ENCODE measurements at places on chromosomes 2 and 18.

GRCh38 chr18:74420926-74421325 is 36.2 kb downstream of the DIPK1C start:
- DNase-seq: no peak

GRCh38 chr18:58579561-58580047 is 49.3 kb downstream of the ALPK2 start:
- DNase-seq: no peak

GRCh38 chr18:55064760-55065159 is 105.5 kb upstream of the CCDC68 start:
- DNase-seq: no peak

GRCh38 chr2:235762832-235763598 is 269.2 kb downstream of the AGAP1 start:
- DNase-seq: peak; percentile 22

GRCh38 chr2:42971381-42971780 is 179.0 kb upstream of the HAAO start:
- DNase-seq: no peak

- DNase-seq: no peak
These were observed 17.9 kb upstream of the RGPD8 start for GRCh38 chr2:112451317-112451716.

- peak; percentile 94 for DNase-seq
These were observed 148.0 kb downstream of the SMAD7 start for GRCh38 chr18:48802543-48803290.

- no peak for DNase-seq
These were observed 78.2 kb downstream of the TCF4 start for GRCh38 chr18:55509631-55510324.

DNA sequence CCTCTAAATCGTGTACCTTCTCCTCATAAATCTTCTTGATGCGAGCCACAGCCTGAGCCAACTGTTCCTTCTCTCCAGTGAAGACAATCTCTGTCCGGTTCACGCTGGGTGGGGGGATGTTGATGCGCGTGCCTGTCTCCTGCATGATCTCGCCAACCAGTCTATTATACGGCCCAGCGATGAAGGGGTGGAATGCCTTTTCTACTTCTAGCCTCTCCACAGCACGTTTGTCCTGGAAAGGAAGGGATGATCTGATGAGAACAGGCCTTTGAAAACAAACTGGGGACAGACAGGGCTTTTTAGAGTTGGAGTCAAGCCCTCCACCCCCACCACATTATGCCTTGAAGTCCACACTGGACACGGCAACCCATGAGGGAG is 59.3 kb downstream of the HDLBP start:
- no peak for DNase-seq

GRCh38 chr18:79877163-79878091 is 74.0 kb downstream of the SLC66A2 start:
- DNase-seq: peak; percentile 63

DNA sequence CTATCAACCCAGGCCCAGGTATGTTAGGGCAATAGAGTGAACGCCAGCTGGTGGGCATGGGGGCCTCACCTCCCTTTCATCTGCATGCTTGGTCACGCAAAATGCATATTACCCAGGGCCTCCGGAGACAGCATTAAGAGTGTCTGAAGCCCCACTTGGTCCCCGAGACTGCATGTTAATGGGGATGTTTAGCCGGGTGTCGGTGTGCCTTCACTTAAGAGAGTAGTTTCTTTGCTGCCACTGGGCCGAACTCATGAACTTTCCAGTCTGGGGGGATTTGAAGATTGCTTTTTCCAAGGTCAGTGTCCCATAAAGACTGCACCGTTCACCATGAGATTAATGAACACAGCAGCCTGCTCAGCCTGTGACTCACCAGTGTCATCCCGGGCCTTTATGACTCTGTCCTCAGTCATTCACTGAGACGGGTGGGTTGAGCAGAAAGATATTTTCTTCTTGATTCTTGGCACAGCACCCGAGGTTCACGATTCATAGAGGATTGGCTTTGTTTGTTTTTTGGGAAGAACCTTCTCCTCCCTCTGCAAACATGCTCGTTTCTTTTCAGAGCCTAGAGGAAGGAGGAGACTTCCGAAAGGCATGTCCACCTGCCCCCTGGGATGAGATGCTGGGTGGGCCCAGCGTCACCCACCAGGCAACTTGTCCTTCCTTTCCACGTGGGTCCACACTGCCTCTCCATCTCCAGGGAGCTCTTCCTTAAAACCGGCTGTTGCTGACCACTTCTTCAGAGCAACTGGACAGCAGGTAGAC is 199.1 kb downstream of the GLI2 start:
- DNase-seq: no peak

- no peak for DNase-seq
These were observed 58.1 kb downstream of the ST3GAL5 start for GRCh38 chr2:85830645-85831044.

DNA sequence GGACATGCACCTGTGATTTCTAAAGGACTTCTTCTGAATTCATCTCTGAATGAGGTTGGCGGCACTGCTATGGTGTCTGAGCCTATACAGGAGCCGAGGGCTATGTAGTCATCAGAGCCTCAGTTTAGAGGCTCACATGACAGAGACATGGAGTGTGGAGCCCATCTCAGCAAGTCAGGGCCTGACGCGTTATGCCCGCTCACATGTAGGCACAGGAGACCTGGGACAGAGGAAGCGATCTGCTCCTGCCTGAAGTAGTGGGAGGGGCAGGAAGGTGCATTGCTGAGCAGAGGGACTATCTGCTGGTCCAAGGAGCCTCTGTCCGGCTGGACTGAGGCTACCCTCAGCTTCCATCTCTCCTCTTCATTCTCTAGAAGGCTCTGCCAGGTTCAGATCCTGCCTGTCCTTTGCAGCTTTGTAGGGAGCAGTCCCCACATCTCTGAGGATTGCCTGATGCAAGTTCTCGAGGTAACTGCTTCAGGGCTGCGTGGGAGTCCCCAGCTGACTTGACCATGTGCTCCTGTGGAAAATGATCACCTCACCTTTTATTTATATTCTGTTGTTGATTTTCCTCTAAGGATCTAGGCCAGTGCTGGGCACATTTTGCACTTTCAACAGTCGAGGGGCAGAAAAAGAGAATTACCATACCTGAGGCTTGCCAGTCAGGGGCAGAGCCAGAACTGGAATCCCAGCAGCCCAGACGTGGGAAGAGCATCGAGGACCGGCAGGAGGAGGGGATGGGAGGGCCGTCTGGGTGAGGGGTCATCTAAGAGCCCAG is 16.6 kb downstream of the KLHL29 start:
- DNase-seq: no peak

GRCh38 chr18:3667255-3668137 is 217.5 kb downstream of the TGIF1 start:
- DNase-seq: peak; percentile 13

DNA sequence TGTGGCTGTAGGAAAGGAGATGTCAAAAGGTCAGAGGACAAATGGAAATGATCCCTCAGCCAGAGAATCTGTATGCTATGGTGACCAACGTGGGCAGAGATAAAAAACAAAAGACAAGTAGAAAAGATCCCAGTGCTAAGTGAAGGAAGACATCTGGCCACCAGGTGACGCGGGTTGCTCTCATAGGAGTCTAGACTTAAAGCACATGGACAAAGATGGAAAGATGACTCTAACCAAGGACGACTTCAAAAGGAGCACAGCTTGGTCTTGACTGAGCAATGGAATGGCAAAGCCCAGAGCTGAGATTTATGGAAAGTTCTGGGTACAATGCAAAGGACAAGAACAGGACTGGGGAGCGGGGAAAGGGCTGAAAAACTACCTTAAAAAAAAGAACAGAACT is 96.8 kb downstream of the CLIP4 start:
- DNase-seq: peak; percentile 63

DNA sequence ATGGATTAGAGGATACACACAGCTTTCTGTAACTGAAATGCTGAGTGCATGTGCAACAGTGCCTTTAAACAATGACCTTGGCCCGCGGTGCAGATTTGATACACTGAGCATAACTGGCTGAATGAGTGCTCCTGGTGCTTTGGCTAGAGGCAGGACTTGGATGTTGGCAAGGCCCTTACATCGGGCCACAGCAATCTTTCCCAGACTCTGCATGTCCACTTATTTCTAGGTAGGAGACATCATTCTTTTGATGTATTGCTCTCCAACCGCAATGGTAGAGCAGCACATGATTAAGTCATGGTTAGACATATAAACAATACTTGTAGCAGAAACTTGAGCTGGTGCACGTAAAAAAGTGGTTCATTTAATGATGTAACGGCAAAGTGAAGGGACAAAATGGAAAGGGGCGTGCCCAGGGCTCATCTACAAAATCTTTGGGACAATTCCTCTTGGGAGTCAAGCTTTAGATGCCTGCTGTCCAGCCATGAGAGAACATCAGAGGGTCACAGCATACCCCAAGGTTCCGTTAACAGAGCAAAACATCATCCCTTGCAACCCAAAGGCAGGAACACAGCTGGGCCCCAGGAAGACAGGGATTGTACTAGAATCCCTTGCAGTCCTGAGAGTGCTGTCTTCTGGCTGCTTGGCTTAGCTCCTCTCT is 43.4 kb downstream of the RAB31 start:
- peak; percentile 29 for DNase-seq

- DNase-seq: no peak
These were observed 73.9 kb upstream of the MC2R start for GRCh38 chr18:13989199-13989598.

GRCh38 chr18:64876833-64877232 is 727.9 kb upstream of the LINC00305 start:
- DNase-seq: no peak

DNA sequence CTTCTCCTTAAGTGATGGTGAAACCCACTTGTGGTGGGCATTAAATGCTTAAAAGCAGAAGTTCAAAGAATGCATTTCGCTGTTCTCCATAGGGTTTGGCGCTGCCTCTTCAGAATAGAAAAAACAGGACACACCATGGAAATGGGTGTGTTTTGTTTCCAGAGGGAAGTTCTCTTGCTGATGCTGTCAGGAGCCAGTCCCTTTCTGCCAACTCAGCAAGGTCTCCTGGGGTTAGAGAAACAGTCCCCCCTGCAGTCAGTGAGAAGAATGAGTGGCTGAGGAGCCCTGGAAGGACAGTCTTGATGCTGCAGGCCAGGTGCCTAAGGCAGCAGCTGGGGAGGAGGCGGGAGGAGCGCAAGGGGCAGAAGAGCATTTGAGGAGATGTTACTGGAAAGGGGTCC is 37.8 kb upstream of the ASAP2 start:
- DNase-seq: peak; percentile 68

DNA sequence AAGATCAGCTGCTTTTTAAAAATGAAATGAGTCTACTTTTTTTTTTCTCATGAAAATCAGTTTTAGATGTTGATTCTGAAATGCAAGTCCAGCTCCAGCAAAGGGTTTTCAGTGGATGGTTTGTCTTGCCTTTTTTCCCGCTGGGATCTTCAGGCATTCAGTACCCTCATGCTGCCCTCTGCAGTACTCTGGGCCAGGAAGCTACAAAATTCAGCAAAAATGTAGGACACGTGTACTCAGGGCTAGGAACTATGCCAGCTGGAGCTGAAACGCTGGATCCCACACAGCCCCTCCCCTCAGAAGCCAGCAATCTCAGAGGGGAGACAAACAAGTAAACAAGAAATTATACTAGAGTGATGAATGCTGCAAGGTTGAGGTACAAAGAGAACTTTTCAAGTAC is 97.3 kb downstream of the MMADHC start:
- no peak for DNase-seq

DNA sequence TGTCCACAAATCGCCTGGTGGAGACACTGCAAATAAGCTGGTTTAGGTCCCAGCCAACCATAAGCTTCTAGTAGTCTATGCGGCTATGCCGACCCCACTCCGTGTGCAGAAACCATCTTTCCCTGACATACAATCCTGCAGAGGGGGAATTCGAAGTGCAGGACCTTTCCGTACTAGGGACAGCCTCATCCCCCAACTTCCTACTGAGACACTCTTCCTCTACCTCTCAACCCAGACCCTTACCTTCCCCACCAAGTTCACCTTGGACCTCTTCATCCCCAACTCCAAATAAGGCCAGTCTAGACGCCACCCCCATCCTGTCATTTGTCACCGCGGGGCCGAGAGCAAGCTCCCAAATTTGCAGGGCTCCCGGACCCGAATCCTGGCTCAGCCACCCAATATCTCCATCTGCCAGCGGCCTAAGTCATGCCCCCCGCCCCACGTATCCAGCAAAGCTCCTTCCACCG is 496 bp downstream of the SUCLG1 start:
- no peak for DNase-seq

DNA sequence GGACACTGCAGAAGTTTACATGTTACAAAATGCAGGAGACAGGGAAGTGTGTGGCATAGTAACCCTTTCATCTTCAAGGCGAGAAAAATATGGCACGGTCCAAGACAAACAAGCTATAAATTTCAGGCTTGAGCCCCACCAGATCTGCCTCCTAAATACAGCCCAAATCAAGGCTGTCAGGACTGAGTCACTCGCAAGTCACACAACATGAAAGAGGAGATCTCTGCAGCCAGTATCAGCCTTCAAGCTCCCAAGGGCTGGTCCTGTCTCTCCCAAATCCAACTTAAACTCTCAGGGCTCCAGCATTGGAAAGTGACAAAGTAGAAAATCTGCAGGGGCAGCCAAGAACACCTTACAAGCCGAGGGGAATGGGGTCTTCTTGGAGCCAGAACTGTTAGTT is 106.3 kb upstream of the GATA6 start:
- DNase-seq: no peak

DNA sequence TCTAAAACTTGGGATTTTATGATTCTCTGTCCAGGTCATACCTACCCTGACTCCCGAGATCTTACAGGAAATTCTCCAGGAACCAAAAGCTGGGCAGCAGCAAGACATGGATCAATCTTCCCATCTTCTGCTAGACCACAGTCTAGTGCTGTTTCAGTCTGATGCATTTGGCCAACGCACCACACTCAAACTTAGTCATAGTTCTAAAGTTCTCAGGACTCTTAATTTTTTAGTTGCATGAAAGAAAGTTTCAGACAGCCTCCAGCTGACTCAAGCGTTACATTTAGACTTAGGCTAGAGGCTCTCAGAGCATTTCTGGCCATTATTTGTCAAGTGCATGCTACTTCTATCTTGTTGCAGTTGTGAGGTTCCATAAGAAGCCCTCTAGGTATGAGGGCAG is 230.1 kb upstream of the CCDC150 start:
- no peak for DNase-seq

DNA sequence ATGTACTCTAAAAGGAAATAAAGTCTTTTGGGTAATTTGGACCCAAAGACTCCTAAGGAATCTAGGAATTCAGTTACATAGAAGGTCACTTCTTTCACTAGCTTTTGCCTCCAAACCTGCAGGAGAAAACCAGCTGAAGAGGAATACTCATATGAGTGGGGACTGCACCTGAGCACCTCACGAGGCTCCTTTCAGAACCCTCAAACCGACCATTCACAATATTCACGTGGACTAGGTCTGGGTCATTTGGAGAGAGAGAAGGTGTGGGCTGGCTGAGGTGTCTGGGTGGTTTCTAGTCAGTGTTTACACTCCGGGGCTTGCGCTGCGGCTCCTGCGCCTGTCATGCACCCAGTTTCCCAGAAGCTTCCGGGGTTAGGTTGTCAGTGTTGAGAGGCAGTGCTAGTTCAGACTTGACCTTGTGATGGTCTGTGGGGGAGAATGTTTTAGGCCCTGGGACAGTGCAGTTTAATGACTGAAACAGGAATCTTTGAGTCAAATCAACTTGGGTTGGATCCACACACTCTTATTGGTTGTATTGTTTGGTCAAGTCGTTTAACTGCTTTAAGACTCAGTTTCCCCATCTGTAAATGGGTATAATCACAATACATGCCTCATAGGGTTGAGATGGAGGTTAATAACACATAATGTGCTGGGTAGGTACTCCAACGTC is 78.4 kb downstream of the LIMS1 start:
- DNase-seq: no peak

- DNase-seq: peak; percentile 92
These were observed 22.4 kb downstream of the CYP27C1 start for GRCh38 chr2:127197475-127198385.

GRCh38 chr2:200054681-200055468 is 99.5 kb downstream of the MAIP1 start:
- DNase-seq: peak; percentile 88

- DNase-seq: no peak
These were observed 54.7 kb downstream of the E2F6 start for GRCh38 chr2:11411244-11411643.

All from endodermal cell (in vitro differentiated cells).